ENCODE measurements at places on chromosomes 6 and 20. TPM values are rescaled to one million over a fixed set of nuclear protein-coding genes. Genes with fewer than 3 reads are reported as not detected.

- H3K4me3 ChIP-seq: no peak overlapping the region
- no peak for DNase-seq
- peaks cover 8% of the 10 kb centered on the region for H3K36me3 ChIP-seq
- H3K27me3 ChIP-seq: peaks cover 29% of the 10 kb centered on the region
- no peak overlapping the region for H3K27ac ChIP-seq
Observed at GRCh38 chr6:159180001-159180400, 10.8 kb downstream of the FNDC1 start.

The CST3 gene
- 87.5 TPM for total RNA-seq

The TAF11 gene
- 36.3 TPM for total RNA-seq

The VWA7 gene
- total RNA-seq: 2.9 TPM
